ENCODE measurements at places on chromosomes 16 and 17. TPM values are rescaled to one million over a fixed set of nuclear protein-coding genes. Genes with fewer than 3 reads are reported as not detected.

The TMEM100 gene
- total RNA-seq: 4.8 TPM

The VASN gene
- total RNA-seq: 4.1 TPM

The MC1R gene
- 1.2 TPM for total RNA-seq

The CDRT15 gene
- total RNA-seq: not detected

The XPO6 gene
- total RNA-seq: 25.8 TPM

The FA2H gene
- total RNA-seq: not detected

The PHAF1 gene
- 8.4 TPM for total RNA-seq

The KCNJ18 gene
- not detected for total RNA-seq

The ABCA3 gene
- total RNA-seq: 10.4 TPM

The SLC13A2 gene
- total RNA-seq: not detected

The HOXB2 gene
- total RNA-seq: 2.2 TPM

The IGF2BP1 gene
- not detected for total RNA-seq

All from heart left ventricle (tissue), 16 donors.